Muscle of leg (tissue), 16 donors: ENCODE measurements at places on chromosomes 16 and 17. TPM values are rescaled to one million over a fixed set of nuclear protein-coding genes. Genes with fewer than 3 reads are reported as not detected.

CDK5R1 gene
- total RNA-seq = 4.4 TPM

GABARAP gene
- 324 TPM for total RNA-seq

HBA1 gene
- total RNA-seq = 387 TPM

MYBBP1A gene
- total RNA-seq = 25.5 TPM

RND2 gene
- total RNA-seq = 0.35 TPM

TPSB2 gene
- 0.89 TPM for total RNA-seq

ALDH3A2 gene
- total RNA-seq = 39.4 TPM

AMDHD2 gene
- 16.8 TPM for total RNA-seq

KRT20 gene
- not detected for total RNA-seq

DPEP3 gene
- total RNA-seq = 0.04 TPM

KRT36 gene
- not detected for total RNA-seq

RAB11FIP4 gene
- 0.89 TPM for total RNA-seq
